ENCODE measurements at places on chromosomes 4 and X.

DNA sequence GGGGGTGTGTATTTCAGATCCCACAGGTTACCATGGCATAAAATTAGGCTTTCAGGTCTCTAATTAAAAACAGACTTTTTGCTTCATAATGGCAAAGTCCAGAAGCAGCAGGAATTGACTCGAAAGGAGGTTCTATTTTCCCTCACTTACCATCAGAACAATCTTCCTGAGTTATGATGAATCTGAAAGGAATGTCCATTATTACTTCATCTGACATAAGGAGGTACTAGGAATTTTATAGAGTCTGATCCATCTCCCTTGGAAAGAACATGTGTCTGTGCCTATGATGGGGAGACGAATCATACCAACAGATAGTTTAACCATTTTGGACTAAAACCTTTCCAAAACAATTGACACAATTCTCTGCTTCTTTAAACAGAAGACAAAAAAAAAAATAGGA lies 206.3 kb upstream of the FGF13 start:
- DNase-seq, result no peak

GRCh38 chr4:99872570-99872969 lies 21.7 kb downstream of the LAMTOR3 start:
- DNase-seq, result no peak

GRCh38 chr4:167989815-167990214 lies 102.5 kb upstream of the ANXA10 start:
- no peak for DNase-seq

DNA sequence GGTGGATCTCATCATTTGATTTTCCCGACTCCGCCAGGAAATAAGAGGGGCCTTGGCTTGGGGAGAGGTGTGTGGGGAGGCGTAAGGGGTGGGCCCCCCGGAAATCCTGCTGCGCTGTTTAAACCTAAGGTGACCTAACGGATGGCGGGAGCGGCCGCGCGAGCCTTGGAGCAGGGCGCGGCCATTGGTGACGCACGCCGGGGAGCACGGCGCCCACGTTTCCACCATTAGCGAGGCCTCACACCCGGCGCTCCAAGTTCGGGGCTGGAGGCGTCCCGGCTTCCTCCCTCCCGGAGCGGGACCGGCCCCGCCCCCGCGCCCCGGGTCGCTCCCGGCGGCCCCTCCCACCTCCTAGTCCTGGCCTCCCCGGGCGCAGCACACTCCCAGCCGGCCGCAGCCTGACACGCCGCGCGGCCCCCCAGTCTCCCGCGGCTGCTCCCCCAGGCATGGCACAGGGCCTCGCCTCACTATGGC lies at the start of gene SMS:
TSS of gene SMS (plus strand) at position 354 of the 474 bp plus-strand sequence. CDS start at position 470, 116 bp downstream.
- peak; percentile 48 for DNase-seq

DNA sequence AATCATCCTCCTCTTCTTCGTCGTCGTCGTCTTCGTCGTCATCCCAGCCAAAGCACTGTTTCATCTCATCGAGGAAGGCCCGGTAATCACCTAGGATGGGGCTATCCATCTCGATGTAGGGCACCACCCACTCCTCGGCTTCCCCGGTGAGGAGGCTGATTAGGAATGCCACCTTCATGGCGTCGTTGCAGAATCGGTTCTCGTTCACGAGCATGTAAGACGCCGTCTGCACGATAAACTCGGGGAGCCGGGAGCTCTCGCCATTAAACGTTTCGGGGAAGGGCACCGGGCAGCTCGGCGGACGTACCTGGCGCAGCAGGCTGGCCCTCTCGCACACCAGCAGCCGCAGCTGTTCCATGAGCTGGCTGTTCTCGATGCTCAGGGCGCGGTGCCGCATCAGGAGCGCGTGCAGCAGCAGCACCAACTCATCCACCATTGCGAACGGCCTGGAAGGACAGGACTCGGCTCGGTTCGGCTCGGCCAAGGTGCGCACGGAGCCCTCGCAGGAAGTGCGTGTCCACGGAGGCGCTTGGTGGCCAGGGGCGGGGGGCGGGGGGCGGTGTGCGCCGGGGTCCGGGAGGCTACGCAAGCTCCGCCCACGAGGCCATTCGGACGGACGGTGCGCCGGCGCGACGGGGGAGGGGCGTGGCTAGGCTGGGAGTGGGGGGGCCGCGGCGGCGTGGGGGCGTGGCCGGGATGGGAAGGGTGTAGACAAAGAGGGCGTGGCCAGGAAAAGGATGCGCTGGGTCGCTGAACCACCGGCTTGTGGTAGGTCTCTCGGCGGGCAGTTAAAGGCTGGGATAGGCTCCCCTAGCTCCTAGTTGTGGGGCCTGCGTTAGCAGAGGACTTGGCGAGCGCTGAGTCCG lies at the start of gene LDOC1:
TSS of gene LDOC1 (minus strand) at position 544 of the 866 bp plus-strand sequence. CDS start at position 436, 108 bp downstream.
- peak; percentile 63 for DNase-seq

- no peak for DNase-seq
Measured at GRCh38 chrX:98299785-98300184, 1416.1 kb downstream of the RPA4 start.

DNA sequence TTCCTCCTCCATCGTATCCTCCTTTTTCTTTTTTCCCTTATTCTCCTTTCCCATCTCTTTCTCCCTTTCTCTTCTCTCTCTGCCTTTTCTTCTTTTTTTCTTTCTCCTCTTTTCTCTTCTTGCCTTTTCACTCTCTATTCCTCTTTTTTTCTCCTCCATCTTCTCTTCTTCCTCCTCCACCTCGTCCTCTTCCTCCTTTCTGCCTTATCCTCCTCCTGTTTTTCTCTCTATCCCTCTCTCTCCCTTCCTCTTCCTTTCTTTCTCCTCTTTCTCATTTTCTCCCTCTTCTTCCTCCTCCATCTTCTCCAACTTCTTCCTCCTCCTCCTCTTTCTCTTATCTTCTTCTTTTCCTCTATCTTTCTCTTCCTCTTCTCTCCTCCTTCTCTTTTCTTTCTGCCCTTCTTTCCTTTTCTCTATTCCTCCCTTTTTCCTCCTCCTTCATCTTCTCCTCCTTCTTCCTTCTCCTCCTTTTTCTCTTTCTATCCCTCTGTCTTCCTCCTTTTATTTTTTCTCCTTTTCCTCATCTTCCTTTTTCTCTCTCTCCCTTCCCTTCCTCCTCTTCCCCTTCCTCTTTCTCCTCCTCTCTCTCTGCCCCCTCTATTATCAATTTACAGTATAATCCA lies 269.1 kb downstream of the DHRSX start:
- no peak for DNase-seq

GRCh38 chr4:69936566-69936965 lies 5.7 kb downstream of the CSN1S1 start:
- no peak for DNase-seq

DNA sequence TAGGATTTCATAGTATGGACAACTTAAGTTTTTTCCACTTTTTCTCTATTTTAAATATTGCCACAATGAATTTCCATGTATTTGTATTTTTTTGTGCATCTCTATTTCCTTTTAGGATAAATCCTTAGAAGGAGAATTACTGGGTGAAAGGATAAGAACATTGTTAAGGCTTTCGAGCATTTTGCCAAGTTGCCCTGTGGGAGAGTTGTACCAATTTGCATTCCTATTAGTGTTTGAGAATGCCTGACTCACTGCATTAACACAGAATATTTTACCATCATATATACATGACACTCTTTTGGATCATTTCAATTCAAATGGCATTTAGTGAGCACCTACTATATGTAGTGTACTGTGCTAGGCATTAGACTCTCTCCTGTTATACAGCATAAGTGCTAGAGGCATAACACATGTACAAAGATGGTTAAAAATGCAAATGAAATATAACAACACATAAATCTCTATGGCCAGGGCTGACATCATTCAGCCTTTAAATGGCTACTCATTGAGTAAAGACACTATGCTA lies 57.0 kb downstream of the PLAC1 start:
- no peak for DNase-seq

DNA sequence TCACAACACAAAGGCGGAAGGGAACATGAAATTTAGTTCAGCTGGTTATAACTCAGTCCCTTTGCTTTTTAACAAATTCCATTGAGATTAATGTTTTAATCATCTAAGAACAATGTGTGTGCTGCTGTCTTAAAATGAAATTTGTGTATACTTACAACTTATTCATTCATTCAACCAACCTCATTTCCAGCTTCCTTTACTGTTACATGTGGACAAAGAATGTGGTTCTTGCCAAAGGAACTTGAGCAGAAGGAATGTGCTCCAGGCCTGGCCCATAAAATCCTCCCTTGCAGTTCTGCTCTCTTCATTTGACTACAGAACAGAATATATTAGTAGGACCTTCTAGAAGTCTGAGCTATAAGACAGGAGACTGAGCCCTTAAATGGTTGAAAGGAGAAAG lies 176.8 kb upstream of the GLRA2 start:
- DNase-seq, result no peak

- DNase-seq, result no peak
Measured at GRCh38 chr4:73019462-73020047, 50.0 kb downstream of the COX18 start.

DNA sequence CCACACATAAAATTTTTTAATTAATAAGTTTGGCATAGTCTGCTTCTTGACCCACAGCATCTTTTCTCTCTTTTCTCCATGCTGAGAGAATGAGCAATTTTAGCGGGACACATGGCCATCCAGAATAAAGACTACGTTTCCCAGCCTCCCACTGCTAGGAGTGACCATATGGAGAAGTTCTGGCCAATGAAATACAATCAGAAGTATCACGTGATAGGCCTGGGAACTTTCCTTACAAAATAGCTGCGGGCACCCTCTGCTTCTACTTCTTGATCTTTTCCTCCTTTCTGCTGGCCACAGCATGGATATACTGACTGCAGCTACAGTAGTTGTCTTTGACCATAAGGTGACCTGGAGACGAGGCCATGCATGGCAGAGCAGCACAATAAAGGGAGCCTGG lies 348.0 kb downstream of the BCOR start:
- no peak for DNase-seq

DNA sequence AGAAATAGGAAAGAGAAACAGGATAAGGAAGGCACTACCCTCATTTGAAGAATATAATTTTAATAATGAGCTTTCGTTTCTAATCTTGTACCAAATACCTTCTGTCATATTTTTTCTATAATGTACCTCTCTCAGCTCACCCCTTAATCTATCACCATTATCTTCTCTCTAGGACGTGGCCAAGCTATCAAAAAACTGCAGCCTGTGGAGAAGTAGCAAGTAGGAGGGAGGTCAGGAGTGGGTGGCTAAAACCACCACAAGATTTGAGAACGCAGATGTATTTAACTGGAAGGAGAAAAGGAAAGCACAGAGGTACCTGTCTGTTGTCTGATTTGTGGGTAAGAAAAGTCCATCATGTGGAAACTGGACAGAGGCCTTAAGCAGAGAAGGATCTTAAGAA lies 576.7 kb upstream of the DIPK2B start:
- no peak for DNase-seq

DNA sequence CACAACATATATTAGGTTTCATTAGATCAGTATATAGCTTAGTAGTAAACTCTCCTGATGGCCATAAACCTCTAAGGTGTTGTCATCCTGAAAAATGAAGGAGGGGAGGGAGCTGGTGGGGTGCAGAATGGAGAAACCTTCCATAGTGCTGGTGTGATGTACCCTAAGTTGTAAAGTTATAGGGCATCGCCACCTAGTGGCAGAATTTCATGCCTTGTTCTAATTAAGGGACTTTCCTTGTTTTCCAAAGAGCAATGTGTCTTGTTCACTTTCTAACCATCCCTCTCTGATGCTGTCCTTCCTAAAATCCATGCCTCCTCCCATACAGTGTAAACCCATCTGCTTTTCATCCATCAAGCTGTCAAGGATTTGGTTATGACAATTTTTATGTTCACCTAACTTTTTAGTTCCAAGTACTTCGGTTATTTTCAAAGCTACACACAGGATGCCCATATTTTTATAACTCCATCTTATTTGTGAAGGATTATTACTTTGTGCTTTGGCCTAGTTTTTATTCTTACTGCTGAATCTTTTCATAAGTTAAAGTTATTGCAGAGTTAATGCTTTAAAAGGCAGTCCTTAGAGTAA lies 4.5 kb downstream of the NBDY start:
- DNase-seq, result peak; percentile 36

DNA sequence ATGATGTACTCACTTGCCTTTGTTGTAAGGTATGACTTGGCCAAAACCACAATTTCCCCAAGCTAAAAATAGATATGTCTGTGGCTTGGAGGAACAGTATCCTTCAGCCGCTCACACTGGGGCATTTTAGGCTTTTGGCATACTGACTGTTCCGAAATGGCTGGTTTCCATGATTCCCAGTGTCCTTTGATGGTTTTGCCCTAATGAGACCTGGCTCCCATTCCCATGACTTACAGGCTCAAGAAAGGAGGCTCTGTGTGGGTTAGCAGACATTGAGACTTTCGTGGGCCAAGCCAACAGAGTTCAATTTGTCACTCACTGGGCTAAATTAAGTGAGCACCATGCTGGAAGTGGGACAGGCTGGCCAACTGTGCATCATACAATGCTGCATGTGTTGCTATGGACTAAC lies 150.6 kb downstream of the CEP135 start:
- no peak for DNase-seq

- no peak for DNase-seq
Measured at GRCh38 chr4:63106600-63106999, 1302.7 kb downstream of the TECRL start.

DNA sequence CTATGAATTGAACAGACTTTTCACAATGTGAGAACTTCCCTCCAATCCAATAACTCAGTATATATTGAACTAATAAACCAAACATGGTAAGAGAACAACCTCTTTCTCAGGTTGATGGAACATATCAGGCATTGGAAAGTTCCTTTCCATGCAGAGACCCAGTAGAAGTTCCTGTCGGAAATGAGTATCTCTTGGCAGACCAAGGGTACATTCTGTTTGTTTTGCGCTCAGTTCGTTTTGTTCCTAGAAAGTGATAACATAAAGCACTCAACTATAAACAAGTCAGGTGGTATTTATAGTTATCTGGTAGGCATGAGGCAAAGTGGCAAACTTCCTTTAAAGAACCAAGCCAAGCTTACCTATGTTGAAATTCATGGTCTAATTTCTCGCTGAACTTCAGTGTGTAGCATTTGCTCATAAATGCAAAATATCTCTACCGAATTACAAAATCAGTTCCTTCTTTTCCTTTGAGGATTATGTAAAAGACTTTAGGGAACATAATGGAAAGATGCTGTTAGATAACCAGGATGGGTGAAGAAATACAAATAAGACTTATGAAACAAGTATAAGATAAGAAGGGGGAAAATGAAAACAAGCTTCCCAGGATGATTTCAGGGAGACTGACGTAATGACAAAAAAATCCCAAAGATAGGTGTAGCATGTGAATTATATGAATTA lies 120.3 kb downstream of the ARHGAP24 start:
- no peak for DNase-seq

DNA sequence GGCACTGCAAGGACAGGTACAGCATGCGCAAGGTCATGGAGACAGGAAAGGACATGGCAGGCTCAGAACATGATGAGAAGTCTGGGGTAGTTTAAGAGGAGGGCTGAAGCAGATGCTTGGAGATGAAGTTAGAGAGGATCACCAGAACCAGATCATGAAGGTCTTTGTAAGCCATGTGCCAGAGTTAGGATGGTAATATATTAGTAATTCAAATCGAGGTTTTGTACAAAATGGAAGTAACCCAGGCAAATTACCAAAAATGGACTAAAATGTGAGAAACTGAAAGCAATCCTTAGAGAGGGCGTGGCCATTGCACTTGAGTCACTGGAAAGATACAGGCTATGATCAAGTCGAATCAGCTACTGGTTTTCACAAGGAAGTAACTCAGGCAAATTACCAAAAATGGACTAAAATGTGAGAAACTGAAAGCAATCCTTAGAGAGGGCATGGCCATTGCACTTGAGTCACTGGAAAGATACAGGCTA lies 13.5 kb downstream of the RXFP1 start:
- DNase-seq, result peak; percentile 26
